ENCODE measurements at places on chromosomes 7 and 10.

DNA sequence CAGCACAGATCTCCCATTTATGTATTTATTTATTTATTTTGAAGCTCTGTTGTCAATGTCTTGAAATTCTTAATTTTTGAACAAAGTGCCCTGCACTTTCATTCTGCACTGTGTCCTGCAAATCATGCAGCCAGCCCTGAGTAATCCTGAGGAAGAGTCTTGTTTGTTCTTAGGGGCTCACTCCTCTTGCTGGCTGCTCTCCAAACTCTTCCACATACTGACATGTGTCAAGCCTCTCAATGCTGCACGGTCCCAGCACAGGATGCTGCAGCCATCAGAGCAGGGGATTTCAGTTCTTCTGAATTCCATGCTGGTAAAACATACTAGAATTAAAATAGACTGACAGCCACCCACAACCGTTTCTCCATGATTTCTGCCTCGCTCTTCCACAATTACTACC is 207.2 kb downstream of the PARD3 start:
- no peak for DNase-seq

DNA sequence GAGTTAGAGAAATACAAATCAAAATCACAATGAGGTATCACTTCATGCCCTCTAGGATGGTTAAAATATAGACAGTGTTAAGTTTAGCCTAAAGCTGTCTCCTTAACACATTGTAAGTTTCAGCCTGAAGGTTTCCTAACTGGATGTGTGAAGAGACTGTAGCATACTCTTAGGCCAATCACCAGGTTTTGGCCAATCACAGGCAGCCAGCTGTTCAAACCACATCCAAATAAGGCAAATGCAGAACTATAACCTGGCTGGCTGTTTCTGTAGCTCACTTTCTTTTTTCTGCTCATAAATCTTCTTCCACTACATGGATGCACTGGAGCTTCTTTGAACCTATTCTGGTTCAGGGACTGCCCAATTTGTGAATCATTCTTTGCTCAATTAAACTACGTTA is 19.7 kb downstream of the ESYT2 start:
- DNase-seq, result no peak

DNA sequence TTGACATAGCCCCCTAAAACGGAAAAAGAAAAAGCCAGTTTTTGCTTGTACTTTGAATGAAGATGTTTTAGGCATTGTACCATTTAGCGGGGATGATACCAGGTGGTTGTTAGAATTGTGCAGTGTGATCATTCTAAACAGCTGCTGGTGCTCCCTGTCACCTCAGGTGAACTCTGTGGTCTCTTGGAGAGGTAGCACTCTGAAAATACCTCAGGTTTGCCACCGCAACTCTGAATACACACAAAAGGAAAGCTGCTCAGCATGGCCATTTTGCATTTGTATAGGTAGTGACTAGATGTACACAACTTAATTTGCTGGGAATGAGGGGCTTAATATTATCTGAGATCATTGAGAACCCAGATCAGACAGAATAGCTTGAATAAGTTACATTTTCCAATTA is 52.6 kb downstream of the PLEKHA8 start:
- DNase-seq, result no peak

- DNase-seq, result no peak
These were observed 34.0 kb downstream of the PODXL start for GRCh38 chr7:131522325-131522930.

GRCh38 chr10:104325436-104326435 is 12.5 kb downstream of the ITPRIP start:
- no peak for DNase-seq

GRCh38 chr7:27948861-27949260 is 208.9 kb downstream of the TAX1BP1 start:
- no peak for DNase-seq

DNA sequence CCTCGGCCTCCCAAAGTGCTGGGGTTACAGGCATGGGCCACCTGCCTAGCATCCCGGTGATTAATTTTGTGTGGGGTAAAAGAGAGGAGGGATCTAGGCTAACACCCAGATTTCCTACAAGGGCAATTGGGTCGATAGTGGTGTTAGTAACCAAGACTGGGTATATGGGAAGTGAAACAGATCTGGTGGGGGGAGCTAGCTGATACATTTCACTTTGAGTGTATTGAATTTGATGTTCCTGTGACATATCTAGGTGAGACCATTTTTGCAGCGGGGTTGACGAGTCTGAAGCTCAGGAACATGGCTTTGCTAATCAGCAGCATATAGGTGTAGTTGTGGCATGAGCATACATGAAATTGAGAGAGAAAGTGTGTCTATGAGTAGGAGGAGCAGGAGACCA is 12.0 kb downstream of the CLCN1 start:
- DNase-seq, result no peak

DNA sequence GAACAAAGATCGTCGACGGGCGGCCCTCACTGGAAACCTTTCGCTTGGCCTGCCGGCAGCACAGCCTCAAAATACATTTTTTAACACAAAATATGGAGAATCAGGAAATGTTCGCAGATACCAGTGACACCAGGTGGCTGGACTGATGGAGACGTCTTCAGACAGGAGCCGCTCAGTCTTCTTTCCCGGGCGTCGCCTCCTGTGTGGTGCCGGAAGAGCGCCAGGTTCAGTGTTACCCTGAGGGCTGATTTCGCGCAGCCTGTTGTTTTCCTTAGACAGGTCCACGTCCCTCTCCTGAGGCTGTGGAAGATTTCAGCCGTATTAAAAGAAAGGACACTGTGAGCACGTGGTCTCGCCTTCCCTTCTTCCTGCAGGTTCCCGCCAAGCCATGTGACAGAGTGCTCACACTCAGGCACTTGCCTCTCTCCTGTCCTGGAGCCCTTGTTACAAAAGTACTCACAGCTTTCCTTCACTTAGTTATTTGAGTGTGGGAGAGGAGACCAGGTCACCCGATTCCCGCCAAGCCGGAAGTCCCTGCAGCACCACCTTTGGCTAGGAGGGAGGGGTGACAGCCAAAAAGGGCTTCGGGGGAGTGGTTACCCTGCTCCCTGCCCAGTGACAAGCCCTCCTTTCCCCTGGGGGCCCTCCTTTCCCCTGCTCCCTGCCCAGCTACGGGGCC is 21.7 kb upstream of the PWWP2B start:
- no peak for DNase-seq

- DNase-seq, result no peak
These were observed 38.9 kb upstream of the KAT6B start for GRCh38 chr10:74787457-74787856.

DNA sequence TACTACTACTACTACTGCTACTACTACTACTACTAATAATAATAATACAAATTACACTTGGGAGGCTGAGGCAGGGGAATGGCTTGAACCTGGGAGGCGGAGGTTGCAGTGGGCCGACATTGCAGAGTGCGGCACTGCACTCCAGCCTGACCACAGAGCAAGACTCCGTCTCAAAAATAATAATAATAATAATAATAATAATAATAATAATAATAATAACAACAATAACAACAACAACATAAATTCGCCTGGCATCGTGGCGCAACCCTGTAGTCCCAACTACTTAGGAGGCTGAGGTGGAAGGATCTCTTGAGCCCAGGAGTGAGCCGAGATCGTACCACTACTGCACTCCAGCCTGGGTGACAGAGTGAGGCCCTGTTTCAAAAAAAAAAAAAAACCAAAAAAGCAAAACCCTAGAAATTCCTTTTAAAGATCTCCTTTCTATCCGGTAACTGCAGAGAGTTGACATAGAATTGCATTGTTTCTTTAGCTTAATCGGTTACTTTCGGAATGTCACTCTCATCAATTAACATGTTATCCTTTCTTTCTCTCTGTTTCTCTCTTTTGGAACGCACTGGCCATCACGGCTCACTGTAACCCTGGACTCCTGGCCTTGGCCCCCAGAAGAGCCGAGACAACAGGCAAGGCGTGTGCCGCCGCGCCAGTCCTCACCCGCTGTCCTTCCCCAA is 972 bp downstream of the PHYH start:
- DNase-seq, result no peak

DNA sequence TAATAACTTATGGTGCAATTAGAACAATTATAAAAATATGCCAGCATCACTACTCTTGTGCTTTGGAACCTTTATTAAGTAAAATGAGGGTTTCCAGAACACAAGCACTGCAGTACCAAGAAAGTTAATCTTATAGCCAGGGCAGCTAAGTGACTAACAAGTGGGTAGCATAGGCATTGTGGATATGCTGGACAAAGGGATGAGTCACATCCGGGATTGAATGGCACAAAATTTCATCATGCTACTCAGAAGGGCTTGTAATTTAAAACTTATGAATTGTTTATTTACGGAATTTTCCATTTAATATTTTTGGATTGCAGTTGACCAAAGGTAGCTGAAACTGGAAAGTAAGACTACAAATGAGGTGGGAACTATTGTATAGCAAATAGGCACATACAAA is 250.6 kb downstream of the C7orf25 start:
- DNase-seq, result no peak

GRCh38 chr10:17022466-17022825 is 107.2 kb downstream of the CUBN start:
- no peak for DNase-seq

GRCh38 chr10:112271982-112272381 is 11.2 kb upstream of the TECTB start:
- no peak for DNase-seq

- DNase-seq, result no peak
These were observed 94.2 kb downstream of the NKX6-2 start for GRCh38 chr10:132691711-132692153.

DNA sequence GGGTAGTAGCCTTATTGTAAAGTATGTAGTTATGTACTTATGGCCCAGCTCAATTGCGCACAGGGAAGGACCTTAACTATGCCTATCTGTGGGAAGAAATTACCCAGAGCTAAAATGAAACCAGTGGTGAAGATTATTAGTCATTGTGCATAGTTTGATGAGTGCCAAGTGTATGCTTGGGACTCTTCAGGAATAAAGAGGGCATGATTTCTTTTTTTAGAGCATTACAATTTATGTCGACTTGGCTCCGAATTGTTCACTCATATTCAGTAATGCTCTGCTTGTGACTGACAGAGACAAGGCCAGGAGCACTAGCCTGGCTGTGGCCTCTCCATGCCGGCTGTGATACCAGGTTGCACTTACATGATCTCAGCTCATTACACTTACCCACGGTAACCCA is 269.5 kb downstream of the TRIL start:
- no peak for DNase-seq

DNA sequence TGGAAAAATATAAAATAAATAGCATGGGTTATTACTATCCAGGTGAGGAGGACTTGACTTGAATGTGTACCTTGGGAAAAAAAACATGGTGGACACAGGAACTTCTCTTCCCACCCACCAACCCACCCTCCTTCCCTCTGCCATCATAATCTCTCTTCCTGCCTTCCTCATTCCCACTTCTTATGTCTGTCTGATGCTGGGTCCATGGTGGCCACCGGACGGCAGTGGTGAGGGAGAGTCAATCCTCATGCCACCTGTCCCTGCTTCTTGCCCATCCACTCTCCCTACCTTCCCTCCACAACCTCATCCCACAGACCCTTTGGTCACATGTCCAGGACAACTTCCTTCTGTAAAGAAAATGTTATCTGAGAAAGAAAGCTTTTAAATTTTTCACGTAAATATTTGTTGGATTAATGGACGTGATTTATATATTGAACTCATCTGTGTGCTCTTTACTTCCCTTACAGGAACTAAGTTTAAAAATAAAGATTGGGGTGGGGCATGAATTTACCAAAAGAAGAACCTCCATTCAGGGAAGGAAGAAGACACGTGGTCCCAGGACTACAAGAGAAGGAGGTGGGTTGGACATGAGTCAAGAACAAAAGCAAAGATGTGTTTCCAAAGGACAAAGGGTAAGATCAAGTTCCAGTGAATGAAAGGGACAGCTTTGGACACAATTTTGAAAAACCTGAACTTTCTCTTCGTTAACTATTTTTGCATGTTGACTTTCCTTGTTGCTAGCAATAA is 104.5 kb downstream of the PIP4K2A start:
- DNase-seq, result no peak

GRCh38 chr7:131889572-131890150 is 333.2 kb upstream of the PODXL start:
- DNase-seq, result no peak

- no peak for DNase-seq
These were observed 1125.3 kb upstream of the C7orf33 start for GRCh38 chr7:147465223-147465622.

DNA sequence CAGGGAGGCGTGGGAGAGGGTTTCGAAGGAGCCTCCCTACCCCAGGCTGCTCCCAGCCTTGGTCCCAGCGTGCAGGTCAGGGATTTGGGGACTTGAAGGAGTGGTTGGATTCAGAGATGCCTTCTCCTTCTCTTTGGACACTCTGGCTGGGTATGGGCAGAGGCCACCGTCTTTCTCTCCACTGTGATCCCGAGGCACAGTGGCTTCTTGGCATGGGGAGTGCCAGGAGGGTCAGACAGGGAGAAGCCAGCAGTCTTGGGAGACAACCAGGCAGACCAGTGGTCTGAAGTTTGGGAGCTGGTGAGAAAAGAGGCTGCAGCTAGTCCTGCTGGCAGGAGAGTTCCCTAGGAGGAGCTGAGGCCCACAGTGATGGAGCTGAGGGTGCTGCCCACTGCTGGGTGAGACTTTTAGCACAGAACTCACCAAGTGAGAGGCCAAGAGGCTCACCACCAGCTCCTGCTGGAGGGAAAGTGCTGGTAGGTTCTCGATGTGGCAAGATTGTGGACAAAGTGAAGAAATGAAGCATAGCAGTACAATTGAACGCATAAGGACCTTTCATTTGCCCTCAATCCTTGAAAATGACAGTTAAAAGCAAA is 35.2 kb upstream of the WDFY4 start:
- no peak for DNase-seq

DNA sequence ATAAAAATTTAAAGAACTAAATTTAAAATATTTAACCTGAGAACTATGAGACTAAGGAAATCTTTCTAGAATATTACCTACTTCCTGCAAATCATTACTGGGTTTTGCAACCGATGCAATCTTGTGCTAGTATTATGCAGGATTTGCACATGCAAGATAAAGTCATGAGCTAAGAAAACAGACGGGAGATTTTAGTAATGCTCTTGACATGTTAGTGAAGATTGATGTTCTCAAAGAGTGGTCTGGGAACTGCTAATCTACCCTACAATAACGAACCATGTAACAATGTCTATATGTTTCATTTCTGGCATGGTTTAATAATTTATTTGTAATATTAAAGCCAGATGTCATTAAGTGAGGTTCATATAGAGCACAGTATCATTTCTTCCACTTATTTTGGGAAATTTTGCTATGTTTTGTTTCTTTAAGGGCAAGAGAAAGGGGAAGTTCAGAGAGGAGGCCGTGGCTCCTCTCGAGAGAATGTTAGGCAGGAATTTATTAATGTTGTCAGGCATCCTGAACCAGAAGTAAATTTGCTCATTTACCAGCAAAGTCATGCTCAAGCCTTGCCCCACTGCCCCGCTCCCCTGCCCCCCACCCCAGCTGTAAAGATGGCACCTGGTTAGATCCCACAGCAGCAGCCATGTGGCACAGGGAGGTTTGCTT is 22.8 kb downstream of the LRRC17 start:
- no peak for DNase-seq

DNA sequence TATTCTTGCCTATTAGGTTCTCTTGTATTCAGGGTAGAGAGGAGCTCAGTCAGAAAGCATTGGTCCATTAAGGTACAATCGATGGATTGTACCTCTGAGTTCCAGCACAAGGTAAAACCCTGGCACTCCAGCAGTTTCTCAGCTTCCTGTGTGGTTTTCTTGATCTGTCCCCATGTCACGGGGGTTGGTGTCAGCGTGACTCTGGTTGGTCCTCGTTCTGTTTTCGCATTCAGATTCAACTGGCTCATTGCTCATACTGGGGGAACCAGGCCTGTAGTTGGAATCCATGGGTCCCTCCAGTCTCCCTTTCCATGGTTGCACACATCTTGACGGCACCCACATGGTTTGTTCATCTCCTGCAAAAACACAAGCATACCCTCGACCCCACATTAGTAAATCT is 32.7 kb upstream of the RASGEF1A start:
- no peak for DNase-seq
